ENCODE measurements at places on chromosomes 12 and 14.
A peak's percentile ranks its signal among the peaks of the same experiment; 100 is the strongest.

GRCh38 chr14:96424109-96424989 lies 32.4 kb downstream of the AK7 start:
- peak; percentile 64 for DNase-seq

DNA sequence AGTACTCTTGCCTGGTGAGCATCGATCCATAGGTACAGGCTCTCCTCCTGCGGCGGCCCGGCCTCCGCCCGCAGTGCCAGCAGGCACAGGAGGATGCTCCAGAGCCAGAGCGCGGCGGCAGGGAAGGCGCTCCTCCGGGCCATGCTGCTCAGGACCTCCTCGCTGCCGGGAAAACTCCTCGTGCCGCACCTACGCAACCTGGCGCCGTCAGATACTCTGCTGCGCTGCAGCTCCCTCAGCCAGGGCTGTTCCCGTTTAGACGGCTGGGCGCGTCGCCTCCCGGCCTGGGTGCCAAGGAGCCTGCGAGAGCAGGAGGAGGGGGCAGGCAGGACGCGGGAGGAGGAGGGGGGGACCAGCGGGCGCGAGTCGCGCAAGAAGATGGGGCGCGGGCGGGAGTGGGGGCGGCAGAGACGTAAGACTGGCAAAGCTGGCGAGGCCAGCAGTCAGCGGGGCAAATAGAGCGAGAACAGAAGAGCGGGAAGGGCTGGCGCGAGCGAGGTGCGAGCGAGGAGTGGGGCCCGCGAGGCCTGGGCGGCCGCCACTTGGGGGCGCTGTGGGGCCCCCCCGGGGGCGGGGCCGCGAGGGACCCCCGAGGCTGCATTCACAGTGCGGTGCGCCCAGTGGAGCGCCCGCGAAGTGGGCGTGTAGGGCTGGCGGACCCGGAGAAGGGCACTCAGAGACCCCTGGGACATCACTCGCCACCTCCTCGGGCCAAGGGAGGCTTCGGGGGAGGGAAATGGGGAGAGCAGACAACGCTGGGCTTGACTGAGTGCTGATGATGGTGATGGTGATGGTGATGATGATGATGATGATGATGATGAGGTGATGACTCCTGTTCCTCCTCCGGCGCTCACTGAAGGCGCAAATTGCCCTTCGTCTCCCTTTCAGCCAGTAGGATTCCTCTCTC lies at the start of gene WIF1:
Gene WIF1 (minus strand): TSS at position 257 of the 907 bp plus-strand sequence. CDS start 114 bp downstream, at position 143.
- DNase-seq: peak; percentile 70

DNA sequence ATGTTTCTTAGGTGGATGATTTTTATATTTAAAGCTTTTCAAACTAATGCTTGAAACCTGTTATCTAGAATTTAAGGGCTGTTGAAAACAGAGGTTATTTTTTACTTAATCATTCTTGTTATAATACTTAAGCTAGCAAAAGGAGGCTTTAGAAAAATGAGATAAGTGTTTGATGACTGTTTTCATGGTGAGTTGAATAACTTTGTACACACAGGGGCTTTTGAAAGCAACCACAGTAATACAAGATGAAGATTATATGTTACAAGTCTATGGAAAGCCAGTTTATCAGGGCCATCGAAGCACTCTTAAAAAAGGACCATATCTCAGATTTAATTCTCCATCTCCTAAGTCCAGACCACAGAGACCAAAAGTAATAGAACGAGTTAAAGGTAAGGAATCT lies 33.3 kb downstream of the KIAA0586 start:
- no peak for DNase-seq

DNA sequence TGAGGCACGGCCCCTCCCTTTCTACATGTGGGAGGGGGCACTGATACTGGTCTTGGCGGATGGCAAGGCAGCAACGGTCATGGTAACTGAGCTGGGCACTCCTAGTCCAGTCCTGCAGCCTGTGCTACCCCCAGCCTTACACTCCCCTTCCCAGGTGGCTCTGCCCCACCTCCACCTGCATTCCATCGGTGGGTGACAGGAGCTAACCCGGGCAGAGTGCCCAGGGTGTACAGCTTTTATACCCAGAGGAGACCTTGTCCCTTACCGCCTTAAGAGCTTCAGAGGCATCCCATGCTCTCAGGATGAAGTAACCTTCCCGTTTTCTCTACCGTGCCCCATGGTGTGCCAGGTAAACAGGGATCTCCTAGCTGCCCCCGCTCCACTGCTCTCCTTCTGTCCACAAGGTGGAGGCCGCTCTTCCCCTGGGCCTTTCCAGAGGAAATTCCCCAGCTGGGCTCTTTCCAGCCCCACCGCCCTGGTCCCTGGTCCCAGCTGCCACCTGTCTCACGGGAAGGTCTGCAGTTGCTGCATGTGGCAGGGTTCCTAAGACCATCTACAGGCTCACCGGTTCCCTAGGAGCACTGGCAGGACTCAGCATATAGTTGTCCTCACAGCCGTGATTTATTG lies 20.5 kb downstream of the BRI3BP start:
- DNase-seq: no peak

DNA sequence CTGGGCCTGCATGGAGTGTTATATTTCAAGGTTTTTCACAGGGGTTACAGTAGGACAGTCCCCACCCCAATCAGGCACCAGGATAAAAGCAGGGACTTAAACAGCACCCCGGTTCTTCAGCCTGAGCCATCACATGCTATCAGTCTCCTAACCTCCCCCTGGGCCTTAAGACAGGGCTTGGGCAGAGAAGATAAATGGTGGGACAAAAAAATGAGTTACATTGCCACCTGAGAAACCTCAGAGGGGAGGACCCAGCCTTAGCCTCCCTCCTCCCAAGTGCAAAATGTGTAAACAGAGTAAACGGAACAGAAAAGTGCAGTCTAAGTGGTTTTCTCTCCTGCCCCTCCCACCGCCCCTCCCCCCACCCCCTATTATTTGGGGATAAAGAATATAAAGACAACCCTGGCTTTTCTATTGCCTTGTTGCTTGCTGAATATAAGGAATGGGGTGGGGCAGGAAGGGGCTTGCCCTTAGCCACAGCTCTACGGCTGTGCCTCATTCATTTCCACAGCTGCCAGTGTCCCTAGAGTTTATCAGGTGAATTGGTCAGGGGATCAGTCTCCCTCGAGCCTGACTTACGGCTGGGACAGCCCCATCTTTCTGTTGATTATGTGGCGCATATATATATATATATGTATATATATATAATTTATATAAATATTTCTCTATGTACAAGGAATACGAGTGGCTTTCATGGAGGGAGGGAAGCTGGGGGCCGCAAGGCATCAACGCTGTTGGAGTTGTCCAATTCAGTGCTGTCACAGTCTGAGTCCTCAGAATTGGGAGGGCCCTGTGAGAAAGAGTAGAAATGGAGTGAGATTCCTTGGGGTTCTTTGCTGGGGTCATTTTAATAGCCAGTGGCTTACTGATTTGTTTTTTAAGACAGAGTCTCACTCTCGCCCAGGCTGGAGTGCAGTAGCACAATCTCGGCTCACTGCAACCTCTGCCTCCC lies 18.5 kb downstream of the MAP3K12 start:
- DNase-seq: no peak

- DNase-seq: no peak
Measured at GRCh38 chr14:33602396-33602795, 348.5 kb downstream of the EGLN3 start.
